ENCODE measurements at places on chromosomes 5 and 9.

DNA sequence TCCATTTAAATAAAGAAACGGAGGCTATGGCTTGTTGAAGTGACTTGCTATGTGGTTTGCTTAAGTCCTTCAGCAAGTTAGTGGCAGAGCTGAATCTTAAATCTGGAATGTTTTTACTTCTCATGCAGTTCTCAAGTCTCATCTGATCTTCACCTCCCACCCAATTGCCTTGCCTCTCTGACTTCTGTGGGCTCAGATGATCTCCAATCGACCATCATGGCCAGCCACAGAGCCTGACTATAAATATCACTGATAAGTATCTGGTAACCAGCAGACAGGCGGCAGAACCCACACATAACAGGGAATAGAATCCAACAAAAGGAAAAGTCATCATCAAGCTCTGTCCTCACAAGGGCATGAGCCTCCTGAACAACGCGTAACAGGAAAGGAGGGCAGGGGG, 149.9 kb downstream of the FAM114A2 start:
- DNase-seq = no peak

DNA sequence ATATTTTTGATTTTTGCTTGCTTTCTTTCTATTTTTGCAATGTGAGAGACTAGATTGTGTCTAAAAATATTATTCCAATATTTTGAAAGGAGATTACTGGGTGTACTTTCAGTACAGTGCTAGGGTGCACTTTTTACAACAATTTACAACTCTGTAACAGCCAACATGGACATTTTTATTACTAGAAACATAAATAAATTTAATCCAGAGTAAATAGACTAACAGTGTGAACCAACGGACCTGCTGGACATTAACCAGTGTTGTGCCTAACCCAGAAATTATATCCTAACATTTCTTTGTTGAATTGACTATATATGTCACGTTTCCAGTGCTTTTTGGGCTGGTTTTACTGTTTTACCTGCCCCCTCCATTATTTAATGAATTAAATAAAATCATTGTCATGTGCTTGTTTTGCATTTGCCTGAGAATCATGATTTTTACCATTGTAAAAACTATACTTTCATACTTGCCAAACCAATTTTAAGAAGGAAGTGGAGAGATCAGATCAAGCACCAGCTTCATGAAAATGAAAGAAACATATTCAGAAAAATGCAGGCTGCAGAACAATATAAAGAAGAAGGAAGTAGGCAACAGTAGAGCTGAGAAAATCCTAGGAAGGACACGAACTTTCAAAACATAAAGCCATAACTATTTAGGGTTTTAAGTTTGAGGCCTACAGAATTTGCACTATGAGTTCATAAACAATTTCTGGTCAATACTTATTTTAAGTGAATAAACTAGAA, 400.8 kb upstream of the PIK3R1 start:
- DNase-seq = no peak

GRCh38 chr5:173308226-173308625, 20.0 kb downstream of the STC2 start:
- no peak for DNase-seq

DNA sequence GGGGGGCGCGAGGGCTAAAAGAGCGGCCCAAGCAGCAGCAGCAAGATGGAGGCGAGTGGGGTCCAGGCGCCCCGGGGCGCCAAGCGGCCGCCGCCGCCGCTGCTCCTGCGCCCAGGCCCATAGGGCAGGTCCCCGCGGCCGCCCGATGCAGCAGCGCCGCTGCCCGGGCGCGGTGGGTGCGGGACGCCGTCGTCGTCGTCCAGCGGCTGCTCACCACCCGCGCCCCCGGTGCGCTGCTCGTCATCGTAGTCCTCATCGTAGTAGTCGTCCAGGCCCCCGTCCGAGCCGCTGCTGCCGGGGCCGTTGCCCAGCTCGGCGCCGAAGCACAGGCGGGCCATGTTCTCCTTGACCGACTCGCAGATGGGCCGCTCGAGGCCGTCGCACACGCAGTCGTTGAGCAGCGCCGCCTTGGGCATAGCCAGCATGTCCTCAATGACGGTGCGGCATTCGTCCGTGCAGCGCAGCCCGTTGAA, 1.5 kb downstream of the GAS1 start:
- DNase-seq = no peak

- no peak for DNase-seq
Measured at GRCh38 chr9:129291041-129291501, 113.0 kb upstream of the IER5L start.

GRCh38 chr5:128681096-128681495, 143.1 kb upstream of the FBN2 start:
- no peak for DNase-seq

DNA sequence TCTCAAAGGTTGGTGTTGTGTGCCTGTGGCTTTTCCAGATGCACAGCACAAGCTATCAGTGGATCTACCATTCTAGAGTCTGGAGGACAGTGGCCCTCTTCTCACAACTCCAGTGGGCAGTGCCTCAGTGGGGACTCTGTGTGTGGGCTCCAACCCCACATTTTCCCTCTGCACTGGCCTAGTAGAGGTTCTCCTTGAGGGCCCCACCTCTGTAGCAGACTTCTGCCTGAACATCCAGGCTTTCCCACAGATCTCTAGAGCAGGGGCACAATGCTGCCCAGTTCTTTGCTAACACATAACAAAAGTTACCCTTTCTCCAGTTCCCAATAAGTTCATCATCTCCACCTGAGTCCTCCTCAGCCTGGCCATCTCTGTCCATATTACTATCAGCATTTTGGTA, 102.1 kb upstream of the ANKRD55 start:
- no peak for DNase-seq

DNA sequence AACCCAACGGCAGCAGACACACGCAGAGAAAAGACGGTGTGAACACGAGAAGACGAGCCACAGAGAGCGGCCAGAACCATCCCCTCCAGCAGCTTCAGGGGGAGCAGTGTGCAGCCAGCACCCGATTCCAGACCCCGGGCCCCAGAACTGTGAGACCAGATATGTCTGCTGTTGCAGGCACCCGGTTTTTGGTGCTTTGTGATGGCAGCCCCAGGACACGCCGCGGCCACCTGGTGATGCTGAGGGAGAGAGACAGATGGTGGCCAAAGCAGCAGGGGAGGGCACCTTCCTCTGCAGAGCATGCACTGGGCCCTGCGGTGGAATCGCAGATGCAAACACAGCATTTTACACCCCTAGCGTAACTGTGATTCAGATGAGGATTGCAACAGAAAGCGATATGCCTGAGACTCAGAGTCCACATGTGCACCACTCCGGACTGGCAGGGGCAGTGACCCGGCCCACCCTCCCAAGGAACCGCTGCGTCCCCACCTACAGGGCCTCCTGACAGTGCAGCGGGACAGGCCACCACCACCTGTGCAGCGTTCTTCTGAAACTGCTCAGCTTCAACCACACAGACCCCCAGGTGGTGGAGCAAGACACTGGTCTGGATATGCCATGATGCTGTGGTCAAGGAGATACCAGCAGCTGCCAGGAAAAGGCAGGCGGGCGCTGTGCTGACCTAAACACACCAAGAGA, 24.0 kb downstream of the ZDHHC11B start:
- DNase-seq = no peak

- DNase-seq = no peak
Measured at GRCh38 chr9:116087751-116088194, 65.8 kb upstream of the PAPPA start.

DNA sequence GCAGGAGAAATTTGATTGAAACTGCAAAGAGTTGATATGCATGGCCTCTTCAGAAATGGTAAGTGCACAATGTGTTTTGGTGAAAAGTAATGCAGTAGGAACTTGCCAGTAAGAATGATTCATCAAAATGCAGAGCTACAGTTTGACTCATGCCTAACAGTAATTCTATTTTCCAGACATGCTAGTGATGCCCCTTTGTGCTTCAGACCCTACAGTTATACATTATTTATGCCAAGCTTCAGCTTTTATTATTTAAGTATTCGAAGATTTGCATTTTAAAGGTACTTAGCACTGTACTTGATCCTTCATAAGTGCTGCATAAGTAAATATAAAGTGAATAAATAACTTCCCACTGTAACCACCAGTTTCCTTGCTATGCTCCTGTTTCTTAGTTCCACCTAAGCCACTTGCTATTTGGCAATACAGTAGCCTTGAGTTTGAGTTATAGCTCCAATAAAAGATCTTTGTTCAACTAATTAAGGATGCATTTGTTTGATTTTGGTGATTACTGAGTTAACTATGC, 3.6 kb upstream of the SPATA31E1 start:
- DNase-seq = no peak

- no peak for DNase-seq
Measured at GRCh38 chr9:109328978-109329637, 8.2 kb upstream of the EPB41L4B start.

DNA sequence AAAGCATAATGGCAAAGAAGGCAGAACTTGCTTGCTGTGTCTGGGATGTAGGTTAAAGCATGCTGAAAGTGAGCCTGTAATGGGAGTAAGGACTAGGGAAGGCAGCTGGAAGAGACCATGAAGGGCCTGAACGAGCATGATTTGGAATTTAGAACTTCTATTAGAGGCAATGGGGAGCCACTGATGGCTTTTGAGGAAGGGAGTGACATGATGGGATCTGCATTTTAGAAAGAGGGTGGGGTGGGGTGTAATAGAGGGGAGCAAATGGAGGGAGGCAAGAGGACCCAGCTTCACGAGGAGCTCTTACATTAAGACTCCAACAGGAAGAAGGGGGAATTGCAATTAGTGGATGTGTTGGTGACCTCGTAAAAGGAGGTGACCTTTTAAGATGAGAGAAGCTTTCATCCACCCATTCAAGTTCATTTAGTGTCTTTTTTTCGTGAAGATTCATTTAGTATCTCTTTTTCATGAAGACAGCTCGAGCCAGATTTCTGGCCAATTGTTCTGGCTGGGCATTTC, 13.6 kb upstream of the GABRP start:
- DNase-seq = no peak

DNA sequence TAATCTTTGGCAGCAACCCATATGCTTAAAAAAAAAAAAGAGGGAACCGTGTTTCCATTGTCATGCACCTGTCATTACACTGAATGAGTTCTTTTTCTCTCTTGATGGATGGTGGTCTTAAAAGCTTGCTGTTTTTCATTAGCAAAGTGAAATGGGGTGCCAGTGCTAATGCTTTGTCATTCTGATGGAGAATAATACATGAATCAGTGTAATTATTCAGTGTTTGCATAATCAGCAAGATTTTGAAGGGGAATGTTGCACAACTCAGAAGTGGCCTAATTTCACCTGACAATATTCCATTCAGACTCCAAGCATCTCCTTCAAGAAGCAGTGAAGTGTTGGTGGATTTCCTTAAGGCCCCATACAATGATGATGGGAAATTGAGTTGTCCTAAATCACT, 38.1 kb downstream of the MAP1B start:
- no peak for DNase-seq

DNA sequence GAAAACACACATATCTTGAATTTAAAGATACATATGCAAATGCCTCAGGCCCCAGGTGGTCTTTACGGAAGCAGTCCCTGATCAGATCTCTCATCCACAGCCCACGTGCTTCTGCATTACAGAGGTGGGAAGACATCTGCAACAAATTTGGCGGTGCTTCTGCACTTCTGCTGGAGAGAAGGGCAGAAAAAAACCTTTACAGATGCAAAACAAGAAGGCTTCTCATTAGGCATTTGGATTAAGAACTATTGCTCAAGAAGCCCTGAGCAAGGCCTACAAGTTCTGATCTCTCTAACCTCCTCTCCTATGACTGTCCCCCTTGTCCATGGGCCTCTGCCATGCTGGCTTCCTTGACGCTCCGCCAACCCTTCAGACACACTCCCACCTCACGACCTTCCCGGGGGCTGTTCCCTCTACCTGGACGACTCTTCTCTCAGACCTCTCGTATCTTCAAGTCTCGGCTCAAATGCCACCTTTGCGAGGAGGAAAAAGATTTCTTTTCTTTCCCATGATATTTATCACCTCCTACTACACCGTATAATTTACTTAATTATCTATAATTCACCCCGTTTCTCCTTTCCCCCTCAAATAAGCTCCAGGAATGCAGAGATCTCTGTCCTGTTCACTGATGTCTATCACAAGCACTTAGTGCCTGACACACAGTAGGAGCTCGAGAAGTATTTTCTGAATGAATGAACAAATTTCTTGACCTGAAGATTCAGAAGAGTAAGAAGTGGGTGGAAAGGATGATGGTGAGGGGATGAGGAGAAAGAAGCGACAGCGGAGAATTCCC, 1.1 kb downstream of the MTMR12 start:
- no peak for DNase-seq

DNA sequence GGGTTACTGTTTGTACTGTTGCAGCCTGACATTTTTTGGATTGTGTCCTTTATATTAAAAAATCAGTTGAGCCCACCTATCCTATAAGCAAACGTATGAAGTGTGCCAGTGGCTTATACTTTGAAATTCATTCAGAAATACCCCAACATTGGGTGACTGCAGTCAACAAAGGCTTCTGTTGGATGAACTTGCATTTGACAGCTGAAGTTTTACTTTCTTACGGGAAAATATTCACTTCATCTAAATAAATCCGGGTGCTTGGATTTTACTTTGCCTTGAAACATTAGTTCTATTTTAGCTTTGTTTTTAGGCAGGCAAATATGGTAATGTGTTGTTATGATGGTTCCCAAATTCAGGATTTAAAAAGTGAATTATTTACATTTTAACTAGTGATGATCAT, 21.7 kb downstream of the EXOSC2 start:
- DNase-seq = no peak

DNA sequence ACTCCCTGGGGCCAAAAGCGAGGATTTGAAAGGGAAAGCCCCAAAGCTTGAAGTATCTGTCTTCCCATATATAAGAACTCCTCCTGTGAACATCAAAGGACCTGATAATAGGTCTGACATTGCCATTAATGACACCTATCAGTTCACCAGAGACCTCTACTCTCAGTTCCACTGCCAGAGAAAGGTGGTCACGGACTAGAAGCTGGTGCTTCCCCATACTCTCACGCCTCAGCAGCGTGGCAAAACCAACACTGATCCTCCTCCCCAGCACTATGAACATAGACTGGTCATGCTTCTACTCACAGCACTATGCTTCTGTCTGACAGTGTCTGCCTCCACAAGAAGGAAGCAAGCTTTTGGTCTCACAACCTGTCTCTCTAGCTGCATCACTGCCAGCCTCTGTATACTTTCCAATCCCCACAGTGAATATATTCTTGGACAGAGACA, 37.9 kb downstream of the NRG2 start:
- no peak for DNase-seq

GRCh38 chr9:122875523-122875922, 29.6 kb downstream of the RC3H2 start:
- DNase-seq = no peak

DNA sequence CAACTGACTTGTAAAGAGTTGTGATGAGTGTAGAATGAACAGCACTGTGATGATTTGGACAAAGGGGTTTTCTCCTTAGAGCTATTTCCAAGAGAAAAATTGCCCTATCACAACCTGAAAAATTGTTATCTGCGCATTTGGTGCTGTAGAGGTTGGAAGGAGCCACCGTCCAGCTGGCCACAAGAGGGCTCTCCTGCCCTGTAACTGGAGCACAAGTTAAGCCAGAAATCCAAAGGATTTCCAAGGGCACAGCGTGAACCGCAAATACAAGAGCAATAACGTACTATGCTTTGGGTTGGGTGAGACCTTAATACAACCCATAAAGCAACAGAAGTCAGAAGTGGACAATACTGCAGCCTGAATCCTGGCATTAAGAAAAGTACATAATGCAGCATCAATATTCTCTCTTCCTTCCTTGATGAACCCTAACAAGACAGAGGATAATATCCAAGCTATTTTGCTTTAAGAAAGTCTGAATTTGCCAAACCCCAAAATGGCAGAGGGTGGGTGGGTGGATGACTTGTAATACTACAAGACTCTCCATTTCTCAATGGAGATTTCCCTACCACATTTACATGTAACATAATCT, 56.8 kb upstream of the SMIM32 start:
- no peak for DNase-seq

All from CD4-positive, alpha-beta T cell treated with Interleukin-12 subunit alpha and Interleukin-12 subunit beta, for 1 hour (primary cell).